Neural cell (in vitro differentiated cells): ENCODE measurements at places on chromosomes 13 and 19. TPM values are rescaled to one million over a fixed set of nuclear protein-coding genes. Genes with fewer than 3 reads are reported as not detected.

The ZNF560 gene
- polyA plus RNA-seq, result 0.52 and 0.61 TPM in 2 replicates

The PRTN3 gene
- 0.54 TPM in 1 of 2 replicates, not detected in the other for polyA plus RNA-seq

The BSPH1 gene
- polyA plus RNA-seq, result not detected in 2 replicates

The OR7G1 gene
- polyA plus RNA-seq, result not detected in 2 replicates

The NEK5 gene
- polyA plus RNA-seq, result 0.06 and 0.43 TPM in 2 replicates

The INTS6 gene
- 22.6 and 31.1 TPM in 2 replicates for polyA plus RNA-seq

The MAU2 gene
- polyA plus RNA-seq, result 47.2 and 48.3 TPM in 2 replicates

The LYL1 gene
- polyA plus RNA-seq, result not detected in 2 replicates

The TNFRSF19 gene
- 2.3 and 3.3 TPM in 2 replicates for polyA plus RNA-seq

The ZNF432 gene
- polyA plus RNA-seq, result 38.7 and 48.6 TPM in 2 replicates

The MCF2L gene
- polyA plus RNA-seq, result 88.0 and 95.2 TPM in 2 replicates
